ENCODE measurements at places on chromosomes 7 and 10.
A peak's percentile ranks its signal among the peaks of the same experiment; 100 is the strongest.

GRCh38 chr7:132618956-132619305, 42.7 kb upstream of the PLXNA4 start:
- DNase-seq, result no peak

DNA sequence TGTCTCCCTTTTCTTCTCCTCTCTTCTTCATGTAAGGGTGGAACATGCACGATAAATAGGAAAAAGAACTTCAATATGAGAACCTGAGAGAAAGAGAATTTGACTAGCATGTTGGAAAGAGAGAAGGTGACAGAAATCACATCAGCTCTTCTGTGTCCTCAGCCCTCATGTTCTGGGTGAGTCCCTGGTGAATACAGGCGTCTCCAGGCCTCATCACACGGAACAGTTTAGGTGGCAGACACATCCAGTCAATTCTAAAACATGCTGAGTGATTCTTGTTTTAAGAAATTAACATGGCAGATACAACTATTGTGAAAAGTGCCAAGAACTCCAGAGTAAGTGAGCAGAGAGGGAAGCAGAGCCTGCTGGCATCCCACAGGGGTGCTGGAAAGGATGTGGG, 96.1 kb downstream of the FAM107B start:
- DNase-seq, result no peak

- DNase-seq, result no peak
Measured at GRCh38 chr7:47302560-47302959, 279.4 kb downstream of the TNS3 start.

GRCh38 chr7:6934981-6935380, 108.9 kb upstream of the CCZ1B start:
- DNase-seq, result no peak

DNA sequence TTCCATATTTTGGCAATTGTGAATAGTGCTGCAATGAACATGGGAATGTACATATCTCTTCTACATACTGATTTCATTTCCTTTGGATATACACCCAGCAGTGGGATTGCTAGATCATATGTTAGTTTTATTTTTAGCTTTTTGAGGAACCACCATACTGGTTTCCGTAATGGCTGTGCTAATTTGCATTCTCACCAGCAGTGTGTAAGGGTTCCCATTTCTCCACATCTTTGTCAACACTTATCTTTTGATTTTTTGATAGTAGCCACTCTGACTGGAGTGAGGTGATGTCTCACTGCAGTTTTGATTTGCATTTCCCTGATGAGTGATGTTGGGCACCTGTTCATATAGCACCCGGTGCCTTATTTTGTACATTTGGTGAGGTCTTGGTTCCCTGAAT, 519.6 kb downstream of the REEP3 start:
- no peak for DNase-seq

DNA sequence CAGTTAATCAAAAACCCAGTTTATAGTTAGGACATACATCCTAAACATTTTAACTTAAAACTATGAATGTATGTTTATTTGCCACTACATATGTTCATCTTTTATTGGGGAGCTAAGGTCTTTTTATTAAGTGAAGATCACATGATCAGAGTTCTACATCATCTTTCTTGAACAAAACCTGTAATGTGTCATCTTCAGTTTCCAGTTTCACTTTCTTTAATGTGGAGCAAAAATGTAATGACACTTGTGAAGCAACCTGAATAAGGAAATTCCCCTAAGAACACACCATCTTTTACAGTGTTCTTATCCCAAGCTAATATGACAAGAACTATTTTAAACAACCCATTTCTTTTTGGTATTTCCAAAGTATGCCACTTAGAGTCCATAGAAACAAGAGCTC, 166.7 kb upstream of the BET1 start:
- no peak for DNase-seq

DNA sequence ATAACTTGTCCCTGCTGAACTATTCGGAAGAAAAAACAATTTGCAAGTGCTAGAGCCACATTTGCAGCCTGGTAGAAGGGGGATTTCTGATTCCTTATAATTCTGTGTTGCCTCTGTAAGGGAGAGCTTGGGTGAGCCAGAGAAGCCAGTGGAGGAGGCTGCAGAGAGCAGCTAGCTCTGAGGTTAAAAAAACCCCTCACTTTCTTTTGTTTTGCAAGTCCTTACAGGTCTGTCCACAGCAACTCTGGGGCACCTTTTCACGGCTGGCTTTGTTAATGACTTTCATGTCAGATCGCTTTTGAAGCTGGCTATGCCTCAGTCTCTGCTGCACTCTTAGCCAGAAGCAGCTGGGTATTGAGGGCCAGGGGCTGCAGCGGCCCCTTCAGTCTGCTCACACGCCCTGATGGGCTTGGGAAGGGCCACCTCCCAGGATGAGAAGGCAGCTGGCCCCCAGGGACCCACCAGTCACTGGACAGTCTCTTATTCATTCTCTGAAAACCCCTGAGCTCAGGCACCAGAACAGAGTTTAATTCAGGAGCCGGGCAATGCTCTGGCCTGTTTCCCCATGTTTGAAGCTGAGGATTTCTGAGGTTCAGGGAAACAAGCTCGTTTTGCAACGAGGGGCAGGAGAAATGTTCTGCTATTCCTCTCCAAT, 30.9 kb downstream of the TRIM8 start:
- DNase-seq, result peak; percentile 39

GRCh38 chr7:99041526-99041925, 102.4 kb downstream of the SMURF1 start:
- no peak for DNase-seq

DNA sequence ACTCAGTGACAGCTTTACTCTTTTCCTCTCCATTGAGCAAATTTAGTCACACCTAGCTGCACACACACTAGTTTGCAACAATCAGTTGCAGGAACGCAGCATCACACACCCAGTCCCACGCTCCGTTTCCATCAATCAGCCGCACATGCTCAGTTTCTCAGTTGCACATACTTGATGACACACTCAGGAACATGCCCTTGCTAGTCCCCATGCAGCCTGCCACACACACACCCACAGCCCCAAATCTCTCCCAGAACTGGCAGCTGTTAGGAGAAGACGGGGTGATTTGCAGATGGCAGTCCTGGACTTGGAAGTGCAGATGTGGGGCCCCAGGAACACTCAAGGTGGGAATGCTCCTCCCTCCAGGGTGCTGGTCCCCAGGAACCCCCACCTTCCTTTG, 7.7 kb downstream of the LBX1 start:
- peak; percentile 96 for DNase-seq

GRCh38 chr10:9069136-9069535, 1014.6 kb downstream of the GATA3 start:
- DNase-seq, result peak; percentile 96

GRCh38 chr7:23226844-23227450, 19.6 kb upstream of the GPNMB start:
- no peak for DNase-seq

DNA sequence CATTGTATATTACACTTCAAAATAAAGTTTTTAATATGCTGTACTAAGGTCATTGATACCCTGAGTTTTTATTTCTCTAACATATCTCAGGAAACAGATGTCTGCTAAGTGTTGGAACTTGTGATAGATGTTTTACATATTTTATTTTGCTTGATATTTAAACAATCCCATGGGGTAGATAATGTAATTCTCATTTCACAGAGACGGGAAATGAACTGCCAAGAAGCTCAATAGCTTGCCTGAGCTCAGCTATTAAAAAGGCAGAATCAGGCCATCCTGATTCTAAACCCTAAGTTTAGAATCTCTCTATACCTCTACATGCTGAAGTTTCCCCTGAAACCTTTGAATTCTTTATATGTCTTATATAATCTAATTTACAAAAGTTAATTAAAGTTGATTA, 126.3 kb downstream of the LRRC18 start:
- no peak for DNase-seq

DNA sequence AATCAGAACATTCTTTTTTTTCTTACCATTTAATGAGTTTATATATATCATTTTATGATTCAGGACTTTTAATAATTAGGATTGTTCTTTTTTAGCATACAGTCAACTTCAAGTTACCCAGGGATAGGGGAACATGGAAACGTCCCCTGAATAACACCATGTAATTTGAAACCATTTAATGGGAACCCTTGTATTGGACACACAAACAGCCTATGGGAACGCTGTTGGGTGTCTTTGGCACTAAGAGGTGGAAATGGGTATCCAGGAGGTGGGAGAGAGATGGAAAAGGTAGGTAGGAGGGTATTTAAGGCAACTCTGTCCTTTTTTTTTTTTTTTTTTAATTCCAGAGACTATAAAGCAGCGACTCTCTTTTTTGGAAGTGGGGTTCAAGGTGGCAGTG, 2.6 kb downstream of the LUC7L2 start:
- DNase-seq, result peak; percentile 54

- DNase-seq, result no peak
Measured at GRCh38 chr7:2818653-2819052, 25.5 kb downstream of the GNA12 start.

- peak; percentile 33 for DNase-seq
Measured at GRCh38 chr10:71367271-71367670, 29.4 kb upstream of the CDH23 start.

- no peak for DNase-seq
Measured at GRCh38 chr10:99374972-99375371, 45.8 kb downstream of the CNNM1 start.

GRCh38 chr10:77392851-77393250, 244.8 kb downstream of the KCNMA1 start:
- DNase-seq, result peak; percentile 99

- DNase-seq, result no peak
Measured at GRCh38 chr7:29948587-29948986, 41.0 kb downstream of the SCRN1 start.

GRCh38 chr10:121493521-121493920, 104.7 kb downstream of the FGFR2 start:
- DNase-seq, result no peak

DNA sequence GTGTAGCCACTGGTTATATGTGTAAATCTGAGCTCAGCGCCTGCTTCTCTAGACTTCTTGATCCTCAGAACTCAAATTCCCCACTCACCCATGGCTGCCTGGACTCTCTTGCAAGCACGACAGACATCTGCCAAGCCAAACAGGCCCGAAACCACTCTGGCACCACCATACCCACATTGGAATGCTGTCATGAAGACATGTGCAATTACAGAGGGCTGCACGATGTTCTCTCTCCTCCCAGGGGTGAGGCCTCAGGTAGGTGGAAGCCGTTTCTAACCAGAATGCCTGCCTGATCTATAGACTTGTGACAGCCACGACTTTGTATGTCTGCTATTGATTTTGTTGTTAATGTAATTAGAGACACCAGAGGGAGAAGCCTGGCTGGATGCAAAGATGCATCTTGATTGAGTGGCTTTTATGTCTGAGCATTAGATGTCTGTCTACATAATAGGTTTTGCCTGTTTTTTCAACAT, 4.0 kb downstream of the BAMBI start:
- no peak for DNase-seq

DNA sequence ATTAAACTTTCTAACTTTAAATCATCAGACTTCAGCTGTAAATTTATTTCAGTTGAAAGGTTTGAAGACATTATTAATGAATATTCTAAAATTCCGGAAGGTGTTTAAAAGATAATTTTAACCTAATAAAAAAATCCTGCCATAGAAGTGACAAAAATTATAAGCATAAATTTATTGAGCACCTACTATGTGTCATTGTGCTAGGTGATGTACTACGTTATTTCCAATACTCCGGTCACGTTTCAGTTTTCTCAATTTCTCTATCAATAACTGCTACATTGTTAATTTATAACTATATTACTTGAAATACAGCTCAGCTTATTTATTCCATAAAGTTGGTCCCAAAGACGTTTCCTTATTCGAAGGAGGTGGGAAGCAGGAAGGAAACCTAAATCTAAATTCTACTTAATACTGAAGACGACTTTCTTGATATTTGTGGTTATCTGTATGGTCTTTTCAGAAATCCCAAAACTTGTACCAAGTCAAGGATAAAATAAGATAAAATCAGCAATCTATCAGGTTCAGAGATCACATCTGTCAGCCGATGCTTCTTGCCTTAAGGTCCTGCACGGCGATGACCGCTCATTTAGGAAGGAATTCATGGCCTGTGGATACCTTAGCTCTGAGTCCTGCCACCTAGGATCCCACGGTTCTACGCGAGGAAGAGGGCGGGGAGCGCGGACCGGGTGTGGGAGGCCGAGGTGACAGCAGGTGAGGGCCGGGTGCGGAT, 1.2 kb upstream of the ZEB1 start:
- no peak for DNase-seq

- DNase-seq, result no peak
Measured at GRCh38 chr7:36261019-36261754, 108.1 kb downstream of the EEPD1 start.

DNA sequence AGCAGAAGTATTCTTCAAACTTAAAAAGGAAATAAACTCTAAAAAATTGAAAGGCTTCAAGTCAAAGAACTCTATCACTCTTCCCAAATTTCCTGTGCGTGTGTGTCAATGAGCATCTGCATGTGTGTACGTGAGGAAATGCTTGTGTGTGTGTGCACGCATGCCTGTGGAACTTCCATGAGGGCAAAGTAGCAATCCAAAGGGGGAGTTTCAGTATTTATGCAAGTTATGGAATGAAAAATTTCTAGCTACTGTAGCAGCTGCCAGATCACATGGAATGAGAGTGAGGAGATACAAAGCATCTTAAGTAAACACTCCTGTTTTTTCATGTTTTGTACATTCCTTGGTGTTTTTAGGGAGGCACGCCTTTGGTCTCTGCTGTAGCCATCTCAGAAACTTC, 152.6 kb downstream of the RAPGEF5 start:
- no peak for DNase-seq

- no peak for DNase-seq
Measured at GRCh38 chr7:29793507-29793906, 12.8 kb upstream of the WIPF3 start.

- DNase-seq, result no peak
Measured at GRCh38 chr7:108515013-108515412, 10.9 kb downstream of the PNPLA8 start.

DNA sequence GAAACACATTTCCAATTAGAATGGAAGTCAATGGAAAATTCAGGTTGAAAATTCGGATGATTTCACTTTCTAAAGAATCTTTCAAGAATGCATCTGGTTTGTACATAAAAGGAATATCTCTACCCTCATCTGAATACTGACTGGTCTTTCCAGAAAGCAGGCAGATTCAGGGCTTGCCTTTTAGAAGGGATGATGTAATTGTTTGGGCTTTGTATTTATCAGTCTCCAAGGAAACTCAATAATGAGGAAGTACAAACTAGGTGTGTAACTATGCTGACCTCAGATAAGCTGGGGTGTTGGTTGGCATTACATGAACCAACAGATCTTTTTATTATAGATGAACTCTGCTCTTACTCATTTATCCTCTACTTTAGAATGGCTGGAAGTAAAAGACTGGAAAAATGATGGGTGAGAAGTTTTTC, 24.1 kb downstream of the PDLIM1 start:
- peak; percentile 97 for DNase-seq

GRCh38 chr10:84204122-84204521, 9.8 kb downstream of the CDHR1 start:
- peak; percentile 46 for DNase-seq

- DNase-seq, result peak; percentile 52
Measured at GRCh38 chr10:71383972-71384687, 12.6 kb upstream of the CDH23 start.

- no peak for DNase-seq
Measured at GRCh38 chr7:79979437-79979836, 155.2 kb upstream of the GNAI1 start.

All from epithelial cell of esophagus (primary cell).